Activated B cell treated with CpG ODN at 0.5 μM for 24 hours (primary cell): ENCODE measurements at places on chromosomes 3 and 15. TPM values are rescaled to one million over a fixed set of nuclear protein-coding genes. Genes with fewer than 3 reads are reported as not detected.

- no peak overlapping the region for H3K4me3 ChIP-seq
- no peaks in the 10 kb centered on the region for H3K27me3 ChIP-seq
- no peak overlapping the region for H3K27ac ChIP-seq
These were observed 5.4 kb downstream of the OXSR1 start for GRCh38 chr3:38170722-38171121.

DNA sequence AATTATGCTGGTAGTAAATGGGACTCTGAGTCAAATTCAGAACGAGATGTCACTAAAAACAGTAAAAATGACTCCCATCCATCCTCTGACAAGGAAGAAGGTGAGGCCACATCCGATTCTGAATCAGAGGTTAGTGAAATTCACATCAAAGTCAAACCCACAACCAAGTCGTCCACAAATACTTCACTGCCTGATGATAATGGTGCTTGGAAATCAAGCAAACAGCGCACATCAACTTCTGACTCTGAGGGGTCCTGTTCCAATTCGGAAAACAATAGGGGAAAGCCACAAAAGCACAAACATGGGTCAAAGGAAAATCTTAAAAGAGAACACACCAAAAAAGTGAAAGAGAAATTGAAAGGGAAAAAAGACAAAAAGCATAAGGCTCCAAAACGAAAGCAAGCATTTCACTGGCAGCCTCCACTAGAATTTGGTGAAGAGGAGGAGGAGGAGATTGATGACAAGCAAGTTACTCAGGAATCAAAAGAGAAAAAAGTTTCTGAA lies 15.1 kb upstream of the ZBTB47 start:
- H3K27ac ChIP-seq, result no peak overlapping the region
- H3K4me1 ChIP-seq, result peaks cover 3% of the 10 kb centered on the region
- H3K4me3 ChIP-seq, result no peak overlapping the region
- H3K27me3 ChIP-seq, result no peaks in the 10 kb centered on the region
- H3K36me3 ChIP-seq, result peaks cover 50% of the 10 kb centered on the region
- DNase-seq, result no peak

- no peaks in the 10 kb centered on the region for H3K36me3 ChIP-seq
- no peaks in the 10 kb centered on the region for H3K27me3 ChIP-seq
- no peak overlapping the region for H3K27ac ChIP-seq
- no peak overlapping the region for H3K4me3 ChIP-seq
- DNase-seq, result no peak
- no peaks in the 10 kb centered on the region for H3K4me1 ChIP-seq
These were observed 347.4 kb upstream of the DCBLD2 start for GRCh38 chr3:99248913-99249312.

GRCh38 chr15:73989001-73989798 lies 2.9 kb downstream of the STOML1 start:
- H3K27ac ChIP-seq, result no peak overlapping the region
- H3K27me3 ChIP-seq, result no peaks in the 10 kb centered on the region

The FAM81A gene
- 4.8 and 6.2 TPM in 2 replicates for total RNA-seq

GRCh38 chr15:98440917-98441316 lies 207.4 kb upstream of the IGF1R start:
- H3K27ac ChIP-seq, result no peak overlapping the region
- H3K4me1 ChIP-seq, result peaks cover 5% of the 10 kb centered on the region
